ENCODE measurements at places on chromosomes 16 and 17.

DNA sequence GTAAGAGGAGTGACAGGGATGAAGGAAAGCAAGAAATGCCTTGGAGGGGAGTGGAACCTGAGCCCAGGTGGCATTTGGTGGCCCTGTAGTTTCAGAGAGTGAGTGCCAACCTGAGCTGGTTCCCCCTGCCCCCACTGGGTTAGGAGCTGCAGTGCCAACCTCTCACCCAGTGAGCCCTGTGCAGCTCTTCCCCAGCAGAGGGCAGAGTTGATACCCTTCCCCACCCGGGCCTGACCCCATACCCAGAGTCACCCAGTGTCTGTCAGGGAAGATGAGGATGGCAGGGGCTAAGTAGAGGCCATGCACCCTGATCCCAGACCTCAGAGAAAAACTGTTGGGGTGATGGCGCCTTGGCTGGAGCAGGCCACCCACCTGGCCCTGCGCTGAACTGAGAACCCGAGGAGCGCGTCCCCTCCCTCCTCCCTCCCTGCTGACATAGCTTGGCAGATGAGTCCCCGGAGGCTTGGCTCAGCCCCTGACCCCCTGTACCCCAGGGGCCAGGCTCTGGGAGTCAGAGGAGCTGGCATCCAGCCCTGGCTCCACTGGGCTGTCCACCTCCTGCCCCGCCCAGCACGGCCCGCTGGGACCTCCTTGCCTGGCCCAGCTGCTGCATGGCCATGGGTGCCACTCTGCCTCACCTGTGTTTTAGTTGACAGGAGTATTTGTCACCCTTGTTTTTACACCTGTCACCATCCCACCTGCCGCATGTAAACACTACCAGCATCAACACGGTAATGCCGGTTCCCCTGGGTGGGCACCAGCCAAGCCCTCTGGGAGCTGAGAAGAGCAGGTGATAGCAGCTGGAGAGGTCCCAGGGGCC, 113.9 kb downstream of the AMFR start:
- H3K27ac ChIP-seq = no peak overlapping the region
- H3K27me3 ChIP-seq = peaks cover 39% of the 10 kb centered on the region
- no peaks in the 10 kb centered on the region for H3K4me1 ChIP-seq

DNA sequence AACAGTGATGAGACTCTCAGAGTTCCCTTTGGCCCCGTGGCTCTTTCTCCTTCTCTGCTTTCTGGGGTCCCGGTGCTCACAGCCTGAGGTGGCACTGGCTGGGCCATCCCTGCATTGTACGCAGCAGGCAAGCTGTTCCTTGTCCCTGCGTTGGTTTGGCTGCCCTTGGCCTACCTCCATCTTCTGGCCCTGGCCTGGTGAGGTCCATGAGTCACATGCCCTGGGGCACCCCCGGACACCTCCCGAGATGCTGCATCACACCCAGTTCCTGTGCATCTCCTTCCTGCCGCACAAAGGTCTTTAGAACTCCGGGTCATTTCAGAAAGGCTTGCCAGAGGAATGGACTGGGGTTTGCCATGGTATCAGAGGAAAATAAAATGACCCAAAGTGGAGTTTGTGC, 9.5 kb downstream of the SULT1A2 start:
- peaks cover 27% of the 10 kb centered on the region for H3K36me3 ChIP-seq
- peaks cover 22% of the 10 kb centered on the region for H3K4me1 ChIP-seq
- H3K27me3 ChIP-seq = no peaks in the 10 kb centered on the region
- DNase-seq = no peak
- H3K4me3 ChIP-seq = no peak overlapping the region

GRCh38 chr16:31875112-31875803, 1.7 kb downstream of the ZNF267 start:
- peaks cover 4% of the 10 kb centered on the region for H3K36me3 ChIP-seq
- peak overlapping the region; percentile 98 for H3K27ac ChIP-seq
- H3K27me3 ChIP-seq = no peaks in the 10 kb centered on the region

GRCh38 chr17:72822358-72823023, 270.0 kb downstream of the SLC39A11 start:
- H3K27me3 ChIP-seq = no peaks in the 10 kb centered on the region
- no peak for DNase-seq
- no peak overlapping the region for H3K4me3 ChIP-seq

GRCh38 chr17:66191593-66192377, at the start of gene CEP112:
CEP112 (minus strand) TSS chr17:66192133.
- peak within 1 kb of the TSS; percentile 90 for H3K4me3 ChIP-seq
- H3K36me3 ChIP-seq = no peaks in the 10 kb centered on the region
- no peaks in the 10 kb centered on the region for H3K27me3 ChIP-seq
- peaks cover 21% of the 10 kb centered on the region for H3K4me1 ChIP-seq
- peak; percentile 89 for DNase-seq

DNA sequence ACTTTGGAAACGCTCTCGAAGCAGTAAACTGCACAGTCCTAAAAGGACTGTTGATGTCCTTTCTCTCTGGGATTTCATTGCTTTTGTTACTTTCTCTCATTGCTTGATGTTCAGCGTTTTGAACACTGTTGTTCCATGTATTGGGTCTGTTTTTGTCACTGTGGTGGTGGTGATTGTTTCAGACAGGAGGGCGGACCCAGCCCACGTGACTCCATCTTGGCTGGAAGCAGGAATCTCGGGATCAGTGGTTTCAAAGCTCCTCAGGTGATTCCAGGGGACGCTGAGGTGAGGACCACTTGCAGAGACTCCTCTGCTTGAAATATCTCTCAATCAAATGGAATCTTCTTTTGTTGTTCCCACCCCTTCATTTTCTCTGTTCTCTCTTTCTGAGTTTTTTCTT, 18.3 kb downstream of the C16orf54 start:
- DNase-seq = no peak
- peaks cover 4% of the 10 kb centered on the region for H3K4me1 ChIP-seq
- no peaks in the 10 kb centered on the region for H3K36me3 ChIP-seq
- no peak overlapping the region for H3K4me3 ChIP-seq

GRCh38 chr16:85170066-85170491, 57.8 kb upstream of the CIBAR2 start:
- H3K27me3 ChIP-seq = no peaks in the 10 kb centered on the region
- peaks cover 51% of the 10 kb centered on the region for H3K4me1 ChIP-seq
- no peak overlapping the region for H3K4me3 ChIP-seq
- no peak for DNase-seq
- no peaks in the 10 kb centered on the region for H3K36me3 ChIP-seq
- H3K27ac ChIP-seq = no peak overlapping the region

- no peak for DNase-seq
- no peak overlapping the region for H3K27ac ChIP-seq
- H3K4me3 ChIP-seq = no peak overlapping the region
- no peaks in the 10 kb centered on the region for H3K27me3 ChIP-seq
Measured at GRCh38 chr17:20299013-20299412, 168.3 kb downstream of the LGALS9B start.

- peaks cover 14% of the 10 kb centered on the region for H3K36me3 ChIP-seq
- peaks cover 41% of the 10 kb centered on the region for H3K4me1 ChIP-seq
- no peak for DNase-seq
Measured at GRCh38 chr16:30369938-30370455, 297 bp downstream of the TBC1D10B start.

GRCh38 chr17:79341222-79341780, 266.7 kb downstream of the ENGASE start:
- H3K27ac ChIP-seq = no peak overlapping the region
- H3K27me3 ChIP-seq = peaks cover 18% of the 10 kb centered on the region
- DNase-seq = no peak
- H3K4me3 ChIP-seq = no peak overlapping the region
- no peaks in the 10 kb centered on the region for H3K36me3 ChIP-seq

DNA sequence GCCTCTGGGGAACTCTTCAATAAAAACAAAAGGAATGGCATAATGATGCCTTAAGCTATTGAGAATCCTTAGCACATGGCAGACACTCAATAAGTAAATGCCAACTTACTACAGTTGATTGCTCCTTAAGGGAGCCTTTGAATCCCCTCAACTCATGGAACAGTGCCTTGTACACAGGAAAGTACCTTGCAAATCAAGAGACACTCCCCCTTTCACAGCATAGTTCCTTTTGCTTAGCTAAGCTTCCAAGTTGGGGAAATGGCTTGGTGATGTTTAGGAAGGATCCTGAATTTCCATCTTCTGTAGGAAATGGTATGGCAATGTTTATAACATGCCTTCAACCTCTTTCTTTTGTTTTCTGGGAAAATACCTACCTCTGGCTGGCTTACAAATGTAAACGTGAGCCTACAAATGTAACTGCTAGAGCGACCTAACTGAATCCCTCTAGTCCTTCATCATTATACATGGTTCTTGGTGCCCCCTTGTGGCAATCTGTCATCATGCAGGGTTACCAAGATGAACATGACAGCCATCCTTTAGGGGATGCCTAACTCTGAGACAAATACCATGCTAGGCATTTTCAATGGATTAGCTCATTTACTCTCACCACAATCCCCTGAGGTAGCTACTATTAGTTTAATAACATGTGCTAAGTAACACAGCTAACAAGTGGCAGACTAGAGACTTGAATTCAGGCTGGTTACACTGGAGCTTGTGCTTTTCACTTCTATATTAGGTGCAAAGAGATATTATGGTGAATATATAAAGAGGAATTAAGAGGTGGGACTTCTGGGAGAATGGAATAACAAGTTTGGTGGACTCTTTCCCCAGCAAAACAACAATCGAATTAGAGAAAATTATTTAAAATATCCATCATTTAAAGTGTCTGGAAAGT, 65.0 kb downstream of the MMD start:
- H3K27me3 ChIP-seq = peaks cover 31% of the 10 kb centered on the region
- H3K36me3 ChIP-seq = no peaks in the 10 kb centered on the region
- H3K4me1 ChIP-seq = no peaks in the 10 kb centered on the region
- DNase-seq = no peak

GRCh38 chr16:19913340-19913645, 28.6 kb upstream of the GPRC5B start:
- no peaks in the 10 kb centered on the region for H3K36me3 ChIP-seq
- no peak for DNase-seq
- peaks cover 3% of the 10 kb centered on the region for H3K27me3 ChIP-seq
- H3K27ac ChIP-seq = no peak overlapping the region
- H3K4me3 ChIP-seq = no peak overlapping the region

DNA sequence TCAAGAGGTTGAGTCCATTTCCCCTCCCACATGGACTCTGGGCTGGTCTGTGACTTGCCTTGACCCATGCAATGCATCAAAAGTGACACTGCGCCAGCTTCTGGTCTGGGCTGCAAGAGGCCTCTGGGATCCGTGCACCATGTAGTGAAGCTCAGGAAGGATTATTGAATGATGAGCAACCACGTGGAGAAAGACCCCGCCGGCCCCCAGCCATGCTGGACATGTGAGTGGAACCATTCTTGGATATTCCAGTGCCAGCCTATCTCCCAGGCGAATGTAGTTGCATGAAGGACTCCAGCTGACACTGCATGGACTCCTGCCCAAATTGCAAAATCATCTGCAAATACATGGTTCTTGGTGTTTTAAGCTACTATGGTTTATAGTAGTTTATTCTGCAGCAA, 7.6 kb upstream of the ALOX15B start:
- no peak overlapping the region for H3K4me3 ChIP-seq
- H3K27me3 ChIP-seq = peaks cover 62% of the 10 kb centered on the region
- peaks cover 2% of the 10 kb centered on the region for H3K36me3 ChIP-seq
- no peak overlapping the region for H3K27ac ChIP-seq

- no peaks in the 10 kb centered on the region for H3K4me1 ChIP-seq
- H3K4me3 ChIP-seq = no peak overlapping the region
- H3K36me3 ChIP-seq = no peaks in the 10 kb centered on the region
- H3K27me3 ChIP-seq = peaks cover 44% of the 10 kb centered on the region
- DNase-seq = no peak
Measured at GRCh38 chr17:58051468-58051867, 31.8 kb upstream of the DYNLL2 start.

GRCh38 chr17:57605675-57606105, 139.4 kb downstream of the CCDC182 start:
- H3K27ac ChIP-seq = peak overlapping the region; percentile 40
- peaks cover 26% of the 10 kb centered on the region for H3K4me1 ChIP-seq
- H3K36me3 ChIP-seq = no peaks in the 10 kb centered on the region
- no peak for DNase-seq

DNA sequence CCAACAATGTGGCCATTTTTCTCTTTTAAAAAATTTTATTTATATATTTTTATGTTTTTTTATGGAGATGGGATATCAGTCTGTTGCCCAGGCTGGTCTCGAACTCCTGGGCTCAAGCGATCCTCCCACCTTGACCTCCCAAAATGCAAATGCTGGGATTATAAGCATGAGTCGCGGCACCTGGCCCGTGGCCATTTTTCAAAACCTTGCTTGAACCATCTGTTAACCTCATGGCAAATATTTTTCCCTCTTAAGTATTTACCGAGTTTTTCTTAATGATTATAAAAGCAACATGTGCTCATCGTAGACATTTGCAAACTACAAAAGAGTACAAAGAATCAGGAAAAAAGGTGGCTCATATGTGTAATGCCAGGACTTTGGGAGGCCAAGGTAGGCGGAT, 127.6 kb downstream of the ABCC6 start:
- no peak overlapping the region for H3K4me3 ChIP-seq
- no peaks in the 10 kb centered on the region for H3K27me3 ChIP-seq
- H3K4me1 ChIP-seq = peaks cover 31% of the 10 kb centered on the region
- H3K27ac ChIP-seq = peak overlapping the region; percentile 87

DNA sequence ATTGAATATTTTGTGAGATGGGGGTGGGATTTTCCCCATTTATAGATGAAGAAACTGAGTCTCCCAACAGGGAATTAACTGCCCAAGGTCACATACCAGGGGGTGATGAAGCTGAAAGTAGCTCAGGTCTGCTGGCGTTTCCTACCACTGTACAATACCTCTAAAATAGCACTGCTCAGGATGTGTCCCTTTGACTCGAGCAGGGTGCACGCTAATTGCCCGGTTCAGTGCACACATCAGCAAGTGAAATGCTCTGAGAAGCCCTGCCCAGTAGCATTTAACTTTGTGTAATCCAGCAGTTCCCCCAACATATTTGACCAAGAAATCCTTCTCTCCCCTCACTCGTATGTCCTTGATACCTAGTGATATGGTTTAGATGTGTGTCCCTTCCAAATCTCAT, 50.1 kb upstream of the DDX52 start:
- no peaks in the 10 kb centered on the region for H3K36me3 ChIP-seq
- no peak overlapping the region for H3K27ac ChIP-seq
- H3K4me1 ChIP-seq = no peaks in the 10 kb centered on the region
- H3K4me3 ChIP-seq = no peak overlapping the region
- no peaks in the 10 kb centered on the region for H3K27me3 ChIP-seq

DNA sequence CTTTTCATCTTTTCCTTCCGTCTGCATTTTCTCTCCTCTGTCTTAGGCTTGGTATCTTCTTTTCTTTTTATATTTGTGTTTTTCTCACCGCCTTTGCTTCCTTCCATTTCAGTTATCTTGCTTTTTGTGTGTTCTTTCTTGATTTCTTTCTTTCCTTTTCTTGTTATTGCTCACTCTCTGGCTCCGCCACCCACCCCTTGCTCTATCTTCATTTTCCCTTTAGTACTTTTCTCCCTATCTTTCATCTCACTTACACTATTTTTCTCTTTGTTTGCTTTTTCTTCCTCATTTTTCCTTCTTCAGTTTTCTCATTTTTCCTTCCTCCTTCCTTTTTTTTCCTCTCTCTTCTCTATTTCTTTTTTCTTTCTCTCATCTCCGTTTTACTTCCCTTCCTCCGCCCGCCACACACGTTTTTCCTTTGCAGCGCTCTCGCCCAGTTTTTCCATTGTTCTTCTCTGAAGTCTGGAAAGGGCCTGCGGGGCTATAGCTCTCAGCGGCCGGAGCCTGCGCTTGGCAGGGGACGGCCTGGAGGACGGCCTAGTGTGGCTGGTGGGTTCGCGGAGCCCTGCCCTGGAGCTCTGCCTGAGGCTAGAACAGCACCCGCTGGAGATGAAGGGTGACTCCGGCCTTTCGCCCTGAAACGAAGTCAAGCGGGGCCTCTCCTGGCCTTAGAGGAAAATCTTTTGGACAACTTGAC, 5.2 kb upstream of the HOXB13 start:
- H3K27me3 ChIP-seq = peaks cover 97% of the 10 kb centered on the region
- peaks cover 15% of the 10 kb centered on the region for H3K4me1 ChIP-seq
- DNase-seq = no peak
- no peak overlapping the region for H3K27ac ChIP-seq
- peak overlapping the region; percentile 52 for H3K4me3 ChIP-seq
- peaks cover 3% of the 10 kb centered on the region for H3K36me3 ChIP-seq

Data from osteocyte (in vitro differentiated cells).